ENCODE measurements at places on chromosomes 1 and 21.

- no peak for DNase-seq
Measured at GRCh38 chr1:39196244-39197215, 8.0 kb upstream of the MACF1 start.

DNA sequence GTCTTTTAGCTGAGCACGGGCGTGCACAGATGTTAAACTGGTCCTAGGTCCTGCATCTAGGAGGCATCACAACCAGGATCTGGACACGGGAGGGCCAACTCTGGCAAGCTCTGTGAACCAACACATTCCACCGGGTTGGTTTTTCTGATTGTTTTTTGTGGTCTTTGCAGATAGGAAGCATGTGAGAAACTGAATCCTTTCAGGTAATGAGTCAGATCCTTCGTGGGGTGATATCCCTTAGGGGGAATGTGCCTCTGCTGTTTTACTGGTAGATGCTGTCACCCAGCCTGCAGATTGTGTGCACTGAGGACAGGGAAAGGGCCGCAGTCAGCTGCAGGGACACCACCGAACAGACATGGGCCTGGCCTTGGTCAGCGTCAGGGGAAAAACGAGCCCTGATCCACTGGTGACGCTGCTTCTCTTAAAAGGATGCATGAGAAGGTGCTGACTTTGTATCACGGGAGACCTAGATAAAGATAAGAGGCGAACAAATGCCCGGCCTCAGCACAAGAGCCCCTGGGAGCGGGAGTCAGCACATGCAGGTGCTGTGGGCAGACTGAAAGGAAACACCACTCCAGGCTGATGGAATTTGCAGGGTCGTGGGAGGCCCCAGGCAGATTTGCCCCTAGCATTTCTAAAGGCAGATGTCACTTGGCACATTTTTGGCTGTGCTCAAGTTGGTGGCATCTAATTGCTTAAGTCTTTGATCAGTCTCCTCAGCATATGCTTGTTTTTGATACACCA lies 51.1 kb downstream of the DOP1B start:
- no peak for DNase-seq

- DNase-seq: no peak
Measured at GRCh38 chr1:26972390-26972789, 12.1 kb upstream of the KDF1 start.

GRCh38 chr1:4171480-4172450 lies 271.7 kb upstream of the C1orf174 start:
- no peak for DNase-seq

GRCh38 chr1:192401825-192402224 lies 85.0 kb downstream of the RGS21 start:
- DNase-seq: no peak

GRCh38 chr1:229047161-229047839 lies 223.6 kb upstream of the RAB4A start:
- DNase-seq: no peak

GRCh38 chr1:15039901-15040300 lies 113.6 kb upstream of the TMEM51 start:
- DNase-seq: no peak

- DNase-seq: no peak
Measured at GRCh38 chr1:232951180-232951579, 769 bp downstream of the NTPCR start.

DNA sequence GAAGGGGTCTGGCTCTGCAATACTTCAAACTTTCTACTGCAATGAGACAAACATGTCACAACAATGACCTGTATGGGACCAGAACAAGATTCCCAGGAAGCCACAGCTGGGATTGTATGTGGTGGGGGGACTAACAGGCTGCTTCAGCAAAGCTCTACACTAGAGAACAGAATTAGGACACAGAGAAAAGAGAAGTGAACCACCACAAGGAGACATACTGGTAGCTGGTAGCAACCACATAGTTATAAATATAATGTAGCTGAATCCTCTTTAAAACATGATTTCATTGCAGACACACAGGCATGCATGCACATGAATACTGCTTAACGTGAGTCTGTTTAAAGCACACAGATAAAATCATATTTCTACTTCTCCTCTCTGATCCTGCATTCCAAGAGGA lies 3.5 kb upstream of the ILDR2 start:
- no peak for DNase-seq

- DNase-seq: no peak
Measured at GRCh38 chr1:114502080-114502479, 8.9 kb downstream of the TRIM33 start.

GRCh38 chr1:179187735-179188471 lies 41.6 kb downstream of the ABL2 start:
- no peak for DNase-seq

- DNase-seq: no peak
Measured at GRCh38 chr1:11749203-11749689, 12.7 kb upstream of the C1orf167 start.

GRCh38 chr1:65207317-65207716 lies 59.3 kb downstream of the AK4 start:
- DNase-seq: no peak

GRCh38 chr1:166839600-166840308 lies 479 bp downstream of the POGK start:
- DNase-seq: no peak

DNA sequence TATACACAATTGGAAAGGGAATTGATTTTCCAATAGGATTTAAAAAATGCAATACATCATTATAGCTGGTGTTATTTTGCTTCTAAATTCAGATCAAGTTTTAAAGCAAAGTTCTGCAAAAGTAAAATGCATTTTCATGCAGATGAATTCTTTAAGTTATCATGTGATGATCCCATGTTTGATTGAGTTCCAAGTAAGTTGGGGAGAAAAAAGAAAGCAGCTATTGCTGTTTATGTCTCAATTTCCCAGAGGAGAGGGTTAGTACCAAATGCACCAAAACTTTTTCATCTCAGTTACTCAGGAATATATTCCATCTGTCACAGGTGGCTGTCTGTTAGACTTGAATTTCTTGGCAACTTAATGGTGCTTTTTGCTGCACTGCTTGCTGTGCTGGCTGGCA lies 29.7 kb downstream of the HSPA13 start:
- no peak for DNase-seq

GRCh38 chr1:26554781-26555180 lies 25.2 kb downstream of the RPS6KA1 start:
- DNase-seq: no peak

- DNase-seq: no peak
Measured at GRCh38 chr1:185670187-185670627, 64.0 kb upstream of the HMCN1 start.

DNA sequence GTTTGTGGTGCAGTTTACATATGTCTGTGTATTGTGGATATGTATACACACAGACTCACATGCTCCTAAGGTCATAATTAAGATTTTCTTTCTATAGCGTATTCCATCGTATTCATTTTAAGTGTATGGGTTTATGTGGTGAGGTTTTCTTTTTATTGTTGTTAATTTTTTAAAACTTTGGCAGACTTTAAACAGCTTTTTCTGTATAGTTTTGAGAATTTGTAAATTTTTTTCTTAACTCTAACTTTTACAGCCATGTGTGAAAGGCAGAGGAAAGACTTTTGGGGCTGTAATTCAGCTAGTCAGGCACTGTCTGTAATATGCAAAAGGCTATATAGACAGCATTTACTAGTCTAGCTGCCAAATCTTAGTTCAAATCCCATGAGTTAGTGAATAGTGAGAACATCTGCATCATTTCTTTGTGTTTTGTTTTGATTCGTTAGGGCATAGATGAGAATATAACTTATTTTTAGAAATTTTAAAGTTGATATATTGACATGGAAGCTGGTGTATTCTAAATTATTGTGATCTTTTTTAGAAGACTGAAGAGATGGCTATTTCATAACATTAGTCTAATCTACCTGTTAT lies 2.3 kb downstream of the MAGI3 start:
- no peak for DNase-seq

GRCh38 chr1:62407398-62408009 lies 29.3 kb upstream of the USP1 start:
- DNase-seq: no peak

DNA sequence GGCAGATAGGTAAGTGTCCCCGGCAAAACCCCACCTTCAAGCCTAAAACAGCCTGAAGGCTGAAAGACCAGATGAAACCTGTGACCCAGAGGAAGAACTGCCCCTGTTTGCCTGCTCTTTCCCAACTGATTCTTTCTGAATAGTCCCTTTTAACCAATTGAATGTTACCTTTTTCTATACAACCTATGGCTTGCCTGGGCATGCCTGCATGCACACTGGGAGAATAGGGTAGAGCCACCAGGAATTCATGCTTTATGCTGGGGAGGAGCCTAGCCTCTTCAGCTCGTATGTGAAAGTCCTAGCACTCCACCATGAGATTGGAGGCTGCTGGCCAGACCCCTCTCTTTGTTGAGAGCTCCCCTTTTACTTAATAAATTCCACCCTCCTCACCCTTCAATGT lies 340.0 kb downstream of the PTBP2 start:
- no peak for DNase-seq

- DNase-seq: no peak
Measured at GRCh38 chr1:236677641-236678235, 8.6 kb upstream of the ACTN2 start.

Data from GM12878 (cell line).